Activated CD8-positive, alpha-beta memory T cell treated with anti-CD3 and anti-CD28 coated beads for 1 hour (primary cell): ENCODE measurements at places on chromosomes 4 and X.

- no peak for DNase-seq
Observed at GRCh38 chr4:83237591-83237990, 47.0 kb downstream of the COQ2 start.

DNA sequence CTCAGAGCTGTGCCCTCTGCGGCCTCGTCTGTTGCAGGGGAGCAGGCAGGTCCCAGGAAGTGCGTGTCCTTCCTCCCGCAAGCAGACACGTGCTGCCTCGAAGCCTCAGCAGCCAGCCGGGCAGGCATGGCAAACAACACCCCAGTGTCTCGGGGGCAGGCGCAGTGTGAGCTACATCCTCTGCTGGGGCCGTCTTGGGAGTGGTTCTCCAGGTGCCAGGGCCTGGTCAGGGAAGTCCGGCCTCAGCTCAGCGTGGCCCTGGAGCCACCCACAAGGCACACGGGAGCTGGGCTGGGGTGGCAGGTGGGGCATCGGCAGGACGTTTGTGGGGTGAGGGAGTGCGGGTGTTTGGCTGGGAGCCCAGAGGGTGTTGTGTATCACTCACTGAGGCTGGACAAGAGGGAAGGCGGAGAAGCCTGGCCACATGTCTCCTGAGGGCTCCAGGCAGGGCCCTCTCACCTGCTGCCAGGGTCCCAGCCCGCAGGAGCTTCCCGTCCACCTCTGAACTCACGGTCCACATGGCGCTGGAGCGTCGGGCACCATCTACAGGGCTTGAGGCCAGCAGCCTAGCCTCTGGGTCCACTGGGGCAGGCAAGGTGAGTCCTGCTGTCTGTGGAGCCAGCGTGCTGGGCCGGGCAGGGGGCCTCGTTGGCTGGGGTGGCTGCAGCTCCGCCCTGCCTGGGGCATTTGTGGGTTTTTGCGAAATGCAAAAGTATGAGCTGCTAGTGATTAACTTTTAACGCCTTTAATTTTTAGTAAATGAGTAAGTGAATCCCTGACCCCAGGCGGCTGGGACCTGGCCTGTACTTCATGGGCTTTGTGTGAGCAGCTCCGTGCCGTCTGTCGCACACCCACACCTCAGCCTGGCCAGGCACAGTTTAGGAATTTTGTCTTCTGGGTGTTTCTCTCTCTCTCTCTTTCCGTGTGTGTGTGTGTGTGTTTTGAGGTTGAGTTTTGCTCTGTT lies 17.3 kb upstream of the UVSSA start:
- DNase-seq: no peak

DNA sequence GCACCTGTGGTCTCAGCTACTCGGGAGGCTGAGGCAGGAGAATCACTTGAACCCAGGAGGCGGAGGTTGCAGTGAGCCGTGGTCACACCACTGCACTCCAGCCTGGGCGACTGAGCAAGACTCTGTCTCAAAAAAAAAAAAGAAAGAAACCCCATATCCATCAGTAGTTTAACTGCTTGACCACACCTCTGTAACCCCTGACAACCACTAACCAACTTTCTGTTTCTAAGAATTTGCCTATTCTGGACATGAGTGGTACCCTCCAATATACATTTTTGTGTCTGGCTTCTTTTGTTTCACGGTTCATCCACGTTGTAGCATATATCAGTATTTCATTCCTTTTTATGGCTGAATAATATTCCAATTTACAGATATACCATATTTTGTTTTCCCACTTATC lies 9.1 kb downstream of the PPAT start:
- DNase-seq: no peak

GRCh38 chrX:77640702-77641101 lies 145.3 kb downstream of the ATRX start:
- DNase-seq: no peak

DNA sequence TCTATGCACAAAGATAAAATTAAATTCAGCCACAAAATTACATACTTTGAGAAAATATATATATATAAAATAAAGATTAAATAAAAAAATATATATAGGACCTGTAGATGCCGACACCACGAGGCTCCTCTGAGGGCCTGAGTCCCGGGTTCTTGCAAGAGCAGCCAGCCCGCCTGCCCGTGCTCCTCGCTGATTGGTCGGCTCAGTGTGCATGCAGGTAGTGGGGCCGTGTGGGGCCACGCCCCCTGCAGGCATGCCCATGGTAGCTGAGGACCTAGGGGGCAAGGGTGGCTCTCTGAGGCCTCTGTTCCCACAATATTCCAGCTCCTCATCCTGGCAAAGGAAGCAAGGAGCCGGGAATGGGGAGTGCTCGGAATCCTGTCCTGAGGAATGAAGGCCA lies 80.5 kb upstream of the AMELX start:
- no peak for DNase-seq

DNA sequence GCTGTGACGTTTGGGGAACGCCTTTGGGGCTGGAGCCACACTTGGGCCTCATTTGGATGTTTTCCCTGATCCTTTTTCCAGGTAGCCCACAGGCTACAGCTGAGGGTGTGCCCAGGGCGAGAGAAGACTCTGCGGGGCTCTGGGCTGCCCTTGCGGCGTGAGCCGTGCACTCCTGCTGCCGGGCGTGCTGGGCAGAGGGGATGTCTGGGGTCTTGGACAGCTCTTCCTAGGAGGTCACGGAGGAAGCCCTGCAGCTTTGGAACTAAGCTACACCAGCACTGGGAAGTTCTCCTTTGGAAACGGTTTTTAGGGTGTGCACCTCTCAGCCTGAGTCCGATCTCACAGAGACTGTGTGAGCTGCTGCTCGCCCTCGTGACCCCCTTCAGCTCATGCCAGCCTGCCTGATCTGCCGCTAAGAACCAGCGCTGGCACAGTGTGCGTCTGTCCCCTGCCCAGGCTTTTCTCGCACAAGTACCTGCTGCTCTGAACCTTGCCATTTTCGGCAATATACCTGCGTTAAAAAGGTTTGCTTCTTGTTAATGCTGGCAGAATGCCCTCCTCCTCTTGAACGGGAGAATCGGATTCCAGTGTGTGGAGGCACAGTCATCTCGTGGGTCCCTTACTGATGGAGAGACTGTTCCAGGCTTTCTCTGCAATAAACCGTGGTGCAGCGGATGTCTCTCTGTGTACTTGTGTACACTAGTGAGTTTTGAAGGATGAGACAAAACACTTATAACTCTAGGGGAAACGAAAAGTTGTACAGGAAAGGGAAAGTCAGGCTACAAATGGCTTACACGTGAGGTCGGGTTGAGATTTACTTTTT lies 14.3 kb downstream of the MSANTD1 start:
- no peak for DNase-seq

GRCh38 chr4:105350859-105351490 lies 122.9 kb downstream of the PPA2 start:
- no peak for DNase-seq

- no peak for DNase-seq
Observed at GRCh38 chrX:136694431-136695087, 46.6 kb downstream of the CD40LG start.

DNA sequence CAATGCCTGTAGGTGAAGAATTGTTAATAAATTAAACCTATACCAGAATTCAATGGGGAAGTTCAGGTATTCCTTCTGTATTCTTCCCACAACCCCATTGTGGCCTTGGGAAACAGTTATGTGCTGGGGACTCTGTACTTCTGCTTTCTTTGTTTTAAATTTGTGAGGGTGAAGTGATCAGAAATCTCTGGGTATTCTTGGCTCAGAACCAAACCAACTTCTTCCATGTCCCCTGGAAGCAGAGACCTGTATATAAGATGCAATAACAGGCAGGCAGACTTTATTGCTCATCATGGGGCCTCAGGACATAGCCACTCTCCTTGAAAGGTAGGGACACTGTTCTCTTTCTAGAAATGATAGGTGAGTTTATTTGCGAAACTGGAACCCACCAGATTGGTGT lies 19.8 kb upstream of the USP27X start:
- DNase-seq: no peak

DNA sequence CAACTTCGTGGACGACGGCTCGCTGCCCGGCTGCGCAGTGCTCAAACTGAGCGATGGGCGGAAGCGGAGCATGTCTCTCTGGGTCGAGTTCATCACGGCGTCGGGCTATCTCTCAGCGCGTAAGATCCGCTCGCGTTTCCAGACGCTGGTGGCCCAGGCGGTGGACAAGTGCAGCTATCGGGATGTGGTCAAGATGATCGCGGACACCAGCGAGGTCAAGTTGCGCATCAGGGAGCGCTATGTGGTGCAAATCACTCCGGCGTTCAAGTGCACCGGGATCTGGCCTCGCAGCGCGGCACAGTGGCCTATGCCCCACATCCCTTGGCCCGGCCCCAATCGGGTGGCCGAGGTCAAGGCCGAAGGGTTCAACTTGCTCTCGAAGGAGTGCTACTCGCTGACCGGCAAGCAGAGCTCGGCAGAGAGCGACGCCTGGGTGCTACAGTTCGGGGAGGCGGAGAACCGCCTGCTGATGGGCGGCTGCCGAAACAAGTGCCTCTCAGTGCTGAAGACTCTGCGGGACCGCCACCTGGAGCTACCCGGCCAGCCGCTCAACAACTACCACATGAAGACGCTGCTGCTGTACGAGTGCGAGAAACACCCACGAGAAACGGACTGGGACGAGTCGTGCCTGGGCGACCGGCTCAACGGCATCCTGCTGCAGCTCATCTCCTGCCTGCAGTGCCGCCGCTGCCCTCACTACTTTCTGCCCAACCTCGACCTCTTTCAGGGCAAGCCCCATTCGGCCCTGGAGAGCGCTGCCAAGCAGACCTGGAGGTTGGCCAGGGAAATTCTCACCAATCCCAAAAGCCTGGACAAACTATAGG lies 1.5 kb downstream of the MAB21L2 start:
- DNase-seq: no peak

DNA sequence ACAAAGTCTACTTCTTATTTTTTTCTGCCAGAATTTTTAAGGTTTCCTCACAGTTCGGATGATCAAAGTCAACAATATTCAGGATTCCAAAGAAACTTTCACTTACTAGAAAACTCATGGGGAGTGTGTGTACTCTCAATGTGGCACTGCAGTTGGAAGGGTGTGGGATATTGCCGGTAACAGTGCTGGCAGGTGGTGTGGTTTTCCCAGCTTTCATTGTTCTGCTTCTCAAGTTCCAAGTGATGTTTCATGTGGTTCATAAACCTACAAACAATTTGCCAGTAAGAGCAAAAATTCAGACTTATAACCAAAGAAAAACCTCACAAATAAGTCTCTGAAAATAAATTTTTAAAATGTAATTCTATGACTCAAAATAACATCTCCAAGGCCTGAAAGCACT lies 39.8 kb downstream of the ZNF280C start:
- DNase-seq: no peak

DNA sequence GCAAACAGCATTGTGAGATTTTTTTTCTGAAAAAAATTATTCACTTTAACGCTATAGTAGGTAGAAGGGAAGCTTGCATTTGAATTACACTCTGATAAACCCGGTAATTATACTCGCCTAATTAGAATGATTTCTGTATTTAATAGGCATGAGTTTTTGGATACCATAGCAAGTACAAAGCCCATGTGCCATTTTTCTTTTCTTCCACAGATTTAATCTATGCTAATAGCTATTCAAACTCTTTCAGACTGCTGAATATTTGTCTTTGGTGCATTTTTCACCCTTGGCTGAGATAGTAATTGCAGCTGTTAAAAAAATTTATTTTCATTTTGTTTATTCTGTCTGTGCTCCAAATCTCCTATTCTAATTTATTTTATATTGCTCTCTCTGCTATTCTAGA lies 113.0 kb downstream of the EGF start:
- DNase-seq: no peak

DNA sequence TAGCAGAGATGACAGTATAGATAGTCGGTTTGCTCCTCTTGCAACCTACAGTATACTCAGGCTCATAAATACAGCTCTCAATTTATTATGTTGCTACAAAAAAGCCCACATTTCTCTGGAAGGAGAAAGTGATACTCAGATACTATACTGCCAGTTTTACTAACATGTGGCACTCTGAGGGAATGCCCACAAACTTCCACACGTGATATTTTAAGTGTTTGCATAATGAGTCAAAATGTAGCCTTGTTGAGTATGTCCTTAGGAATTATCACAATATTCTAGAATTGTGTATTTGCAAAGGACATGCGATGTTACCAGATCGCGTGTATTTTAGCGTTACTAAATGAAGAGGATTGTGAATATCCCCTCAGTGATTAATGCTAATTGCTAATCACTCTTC lies 929.1 kb downstream of the STIM2 start:
- no peak for DNase-seq

- no peak for DNase-seq
Observed at GRCh38 chrX:138925330-138925729, 213.8 kb upstream of the FGF13 start.
